A172 (cell line): ENCODE measurements at places on chromosomes 12 and 14.

GRCh38 chr12:130704606-130705005 is 11.5 kb downstream of the RIMBP2 start:
- DNase-seq, result no peak

DNA sequence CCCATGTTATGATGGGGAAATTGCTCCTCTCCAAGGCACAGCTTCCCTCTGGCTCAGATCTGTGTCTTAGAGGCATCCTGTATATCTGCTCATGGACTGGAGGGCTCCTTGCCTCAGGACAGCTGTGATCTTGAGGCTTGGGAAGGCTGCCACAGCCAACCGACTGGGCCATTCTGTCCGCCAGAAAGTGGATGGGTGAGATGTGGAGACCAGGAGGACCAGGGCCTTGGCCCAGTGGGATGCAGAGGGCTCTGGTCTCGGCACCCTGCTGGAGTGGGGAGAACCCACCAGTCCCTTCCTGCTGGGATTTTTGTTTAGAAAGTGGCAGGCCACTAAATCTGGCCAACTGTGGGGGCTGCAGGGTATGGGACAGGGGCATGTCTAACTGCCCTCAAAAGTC is 148.6 kb downstream of the CALM1 start:
- no peak for DNase-seq

DNA sequence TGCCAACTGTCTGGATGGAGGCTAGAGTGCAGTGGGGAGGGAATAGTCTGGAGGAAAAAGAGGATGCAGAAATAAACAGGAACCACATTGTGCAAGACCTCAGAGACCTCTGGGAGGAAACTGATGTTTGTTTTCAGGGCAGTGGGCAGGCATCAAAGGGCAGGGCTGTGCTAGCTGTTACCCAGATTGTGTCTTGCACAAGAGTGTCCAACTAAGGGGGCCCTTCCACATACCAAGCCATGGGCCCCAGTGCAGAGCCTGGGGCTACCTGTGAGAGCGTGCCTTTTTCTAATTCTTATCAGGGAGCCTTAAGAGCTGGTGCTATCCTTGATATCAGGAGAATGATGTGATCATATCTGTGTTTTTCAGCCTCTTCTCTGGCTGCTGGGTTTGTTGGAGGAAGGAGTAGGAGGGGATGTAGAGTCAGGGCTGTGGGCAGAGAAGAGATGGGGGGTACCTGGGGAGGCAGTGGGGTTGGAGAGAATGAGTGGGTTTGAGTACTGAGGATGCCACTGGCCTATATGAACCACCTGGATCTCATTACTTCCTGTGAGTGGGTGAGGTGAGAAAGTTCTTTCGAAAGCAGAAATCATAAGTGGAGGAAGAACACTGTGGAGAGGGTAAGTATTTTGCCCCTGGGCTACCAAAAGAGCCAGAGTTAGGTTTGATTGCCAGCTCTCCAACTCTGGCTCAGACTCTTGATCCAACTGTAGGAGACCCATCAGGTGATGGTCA is 259.2 kb upstream of the CRY1 start:
- DNase-seq, result no peak

DNA sequence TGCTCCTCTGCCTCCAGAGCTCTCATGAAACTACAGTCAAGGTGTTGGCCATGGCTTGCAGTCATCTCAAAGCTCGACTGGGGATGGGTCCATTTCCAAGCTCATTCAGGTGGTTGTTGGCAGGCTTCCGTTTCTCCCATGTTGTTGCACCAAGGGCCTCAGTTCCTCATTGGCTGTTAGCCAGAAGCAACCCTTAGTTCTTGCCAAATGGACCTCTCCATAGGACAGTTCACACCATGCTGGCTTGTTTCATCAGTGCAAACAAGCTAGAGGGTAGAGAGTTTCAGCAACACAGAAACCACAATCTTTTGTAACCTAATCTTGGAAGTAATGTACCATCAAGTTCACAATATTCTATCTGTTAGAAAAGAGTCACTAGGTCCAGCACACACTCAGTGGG is 22.7 kb upstream of the PPM1A start:
- no peak for DNase-seq

DNA sequence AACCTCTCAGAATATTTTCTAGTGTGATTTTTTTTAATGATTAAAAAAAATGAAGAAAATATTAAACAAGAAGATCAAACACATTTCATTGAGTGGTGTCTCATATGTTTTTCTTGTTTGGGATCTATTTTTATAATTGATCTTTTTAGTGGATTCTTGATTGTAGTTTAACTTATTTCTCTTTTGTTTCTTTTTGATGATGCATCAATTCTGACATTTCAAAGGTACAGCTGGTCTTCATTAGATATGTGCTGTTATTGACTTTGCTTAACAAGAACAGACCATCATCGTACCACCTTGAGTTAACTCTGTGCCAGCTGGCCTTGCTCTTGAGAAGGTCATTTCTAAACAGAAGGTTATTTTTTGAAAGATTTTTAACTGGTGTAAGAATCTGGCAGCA is 45.8 kb upstream of the FGD4 start:
- no peak for DNase-seq

DNA sequence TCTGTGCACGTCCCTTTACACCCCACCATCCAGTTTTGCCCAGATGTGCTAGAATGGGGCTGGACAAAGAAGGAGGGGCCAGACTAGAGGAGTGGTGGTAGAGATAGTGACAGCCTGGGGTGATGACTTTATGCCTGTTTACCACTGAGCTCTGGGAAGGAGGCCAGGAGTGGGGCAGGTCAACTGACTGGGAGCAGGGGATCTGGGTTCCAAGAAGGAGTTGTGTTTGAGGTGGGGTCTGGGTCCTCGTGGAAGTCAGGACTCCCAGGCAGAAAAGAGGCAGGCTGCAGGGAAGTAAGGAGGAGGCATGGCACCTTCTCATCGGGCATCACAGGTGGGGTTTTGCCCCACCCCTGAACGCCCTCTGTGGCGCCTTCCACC is 315 bp downstream of the LTB4R2 start:
- no peak for DNase-seq

- DNase-seq, result peak; percentile 76
Measured at GRCh38 chr14:105026033-105026785, 5.3 kb upstream of the CDCA4 start.

- peak; percentile 60 for DNase-seq
Measured at GRCh38 chr12:18690653-18691052, 47.2 kb downstream of the PLCZ1 start.

- DNase-seq, result no peak
Measured at GRCh38 chr14:55339770-55340169, 68.5 kb downstream of the FBXO34 start.

- no peak for DNase-seq
Measured at GRCh38 chr12:14366209-14367039, 942 bp downstream of the ATF7IP start.

DNA sequence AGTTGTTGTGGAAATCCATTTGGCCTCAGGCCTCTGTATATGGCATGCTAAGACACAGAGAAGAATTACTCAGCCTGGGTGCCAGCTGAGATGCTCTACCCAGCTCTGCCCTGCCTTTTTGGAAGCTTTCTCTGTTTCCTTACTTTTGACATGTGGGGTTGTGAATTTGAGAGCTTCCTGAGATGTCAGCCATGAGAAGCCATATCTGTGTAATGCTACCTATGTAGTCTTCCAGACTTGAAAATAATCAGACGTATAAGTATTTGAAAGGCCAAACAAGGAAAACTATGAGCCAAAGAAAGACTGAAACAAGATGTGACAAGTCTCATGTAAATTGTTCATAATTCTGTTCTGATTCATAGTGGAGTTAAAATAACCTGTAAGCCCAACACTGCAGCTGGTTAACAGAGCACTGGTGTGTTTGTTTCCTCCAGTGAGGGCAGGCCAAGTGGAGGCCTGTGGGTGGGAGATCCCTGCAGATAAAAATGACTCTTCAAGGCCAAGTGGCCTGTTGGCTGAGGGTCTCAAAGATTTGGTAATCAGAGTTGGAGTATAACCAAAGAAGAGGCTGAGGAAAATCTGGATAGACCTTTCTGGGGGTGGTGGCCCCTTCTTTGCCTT is 94.0 kb downstream of the TMX1 start:
- no peak for DNase-seq

DNA sequence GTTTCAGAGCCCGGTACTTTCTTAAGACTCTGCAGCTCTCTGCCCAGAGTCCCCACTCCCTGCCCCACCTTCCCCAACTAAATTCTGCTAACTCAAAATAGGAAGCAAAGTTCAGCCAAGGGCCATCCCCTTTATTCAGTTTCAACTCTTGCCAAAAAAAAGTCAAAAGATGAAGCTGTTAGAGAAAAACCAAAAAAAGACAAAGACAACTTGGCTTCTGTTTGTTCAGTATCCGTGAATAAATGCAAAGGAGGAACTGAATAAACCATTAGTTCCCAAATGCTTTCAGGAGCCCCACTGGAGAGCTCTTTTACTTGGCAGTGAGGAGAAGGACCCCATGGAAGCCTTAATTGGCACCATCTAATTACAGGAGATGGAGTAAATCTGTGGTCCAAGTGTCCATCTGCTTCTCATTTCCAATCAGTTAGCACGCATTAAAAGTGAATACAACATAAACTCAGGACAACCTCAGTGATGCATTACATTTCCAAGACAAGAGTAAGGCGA is 155.4 kb upstream of the GZMB start:
- no peak for DNase-seq

- peak; percentile 30 for DNase-seq
Measured at GRCh38 chr14:30214461-30215090, 286.9 kb upstream of the PRKD1 start.
